ENCODE measurements at places on chromosomes 4 and X.

GRCh38 chr4:74244049-74244448, 64.2 kb upstream of the EPGN start:
- DNase-seq = no peak

- no peak for DNase-seq
These were observed 207.3 kb upstream of the RADX start for GRCh38 chrX:106404512-106404911.

GRCh38 chr4:89284828-89285227, 22.8 kb downstream of the GPRIN3 start:
- peak; percentile 15 for DNase-seq

GRCh38 chrX:40103565-40104323, 6.0 kb upstream of the BCOR start:
- no peak for DNase-seq

DNA sequence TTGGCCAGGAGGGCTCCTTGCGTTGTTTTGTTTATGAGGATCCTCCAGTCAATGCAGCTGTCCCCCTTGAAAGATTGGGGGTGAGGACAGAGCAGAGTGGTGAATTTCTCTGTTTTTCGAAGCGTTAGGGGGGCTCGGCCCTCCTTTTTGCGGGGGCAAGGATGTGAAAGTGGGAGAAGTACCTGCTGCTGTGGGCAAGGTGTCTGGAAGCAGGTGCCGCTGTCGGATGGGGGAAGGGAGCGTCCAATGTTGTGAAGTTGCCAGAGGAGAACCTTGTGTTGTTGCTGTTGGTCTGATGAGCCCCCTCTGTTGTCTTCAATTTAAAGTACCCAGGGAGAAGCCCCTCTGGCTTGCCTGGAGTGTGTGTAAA, 613 bp downstream of the GLRB start:
- no peak for DNase-seq

DNA sequence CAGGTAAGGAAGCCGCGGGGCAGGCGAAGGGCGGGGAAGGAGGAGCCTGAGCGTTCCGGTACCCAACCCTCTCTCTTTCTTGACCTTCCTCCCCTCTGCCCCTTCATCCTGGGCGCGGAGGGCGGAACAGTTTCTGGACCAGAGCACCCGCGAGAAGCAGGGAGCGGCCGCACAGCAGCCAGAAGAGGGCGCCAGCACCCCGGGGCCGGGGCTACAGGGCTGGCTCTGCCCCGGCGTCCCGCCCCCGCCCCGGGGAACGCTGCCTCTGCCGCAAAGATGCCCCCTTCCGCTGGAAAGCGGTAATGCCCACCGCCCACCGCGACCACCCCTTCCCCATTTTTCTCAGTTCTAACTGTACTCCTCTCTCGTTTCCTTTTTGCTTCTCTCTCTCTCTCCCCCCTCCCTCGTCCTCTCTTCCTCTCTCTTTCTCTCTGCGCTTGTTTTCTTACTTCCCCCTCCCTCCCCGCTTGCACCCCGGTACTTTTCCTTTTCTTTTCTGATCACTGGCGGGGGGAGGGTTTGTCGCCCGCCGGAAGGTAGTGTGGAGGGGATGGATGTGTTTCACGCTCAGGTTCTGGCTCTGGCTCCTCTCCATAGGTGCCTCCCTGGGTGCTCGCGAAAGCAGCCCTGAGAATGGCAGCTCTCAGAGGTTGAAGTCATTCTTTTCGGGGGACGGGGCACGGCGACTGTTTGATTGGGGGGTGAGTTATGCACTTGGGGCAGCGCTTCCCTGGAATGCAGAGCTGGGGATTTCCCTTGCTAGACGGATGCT, 13.1 kb upstream of the PRDM8 start:
- DNase-seq = peak; percentile 64

- no peak for DNase-seq
These were observed 75.4 kb downstream of the DCHS2 start for GRCh38 chr4:154416190-154416547.

GRCh38 chr4:108445716-108446115, 174.7 kb upstream of the RPL34 start:
- DNase-seq = no peak

GRCh38 chr4:52192721-52193135, 141.6 kb downstream of the SPATA18 start:
- no peak for DNase-seq

DNA sequence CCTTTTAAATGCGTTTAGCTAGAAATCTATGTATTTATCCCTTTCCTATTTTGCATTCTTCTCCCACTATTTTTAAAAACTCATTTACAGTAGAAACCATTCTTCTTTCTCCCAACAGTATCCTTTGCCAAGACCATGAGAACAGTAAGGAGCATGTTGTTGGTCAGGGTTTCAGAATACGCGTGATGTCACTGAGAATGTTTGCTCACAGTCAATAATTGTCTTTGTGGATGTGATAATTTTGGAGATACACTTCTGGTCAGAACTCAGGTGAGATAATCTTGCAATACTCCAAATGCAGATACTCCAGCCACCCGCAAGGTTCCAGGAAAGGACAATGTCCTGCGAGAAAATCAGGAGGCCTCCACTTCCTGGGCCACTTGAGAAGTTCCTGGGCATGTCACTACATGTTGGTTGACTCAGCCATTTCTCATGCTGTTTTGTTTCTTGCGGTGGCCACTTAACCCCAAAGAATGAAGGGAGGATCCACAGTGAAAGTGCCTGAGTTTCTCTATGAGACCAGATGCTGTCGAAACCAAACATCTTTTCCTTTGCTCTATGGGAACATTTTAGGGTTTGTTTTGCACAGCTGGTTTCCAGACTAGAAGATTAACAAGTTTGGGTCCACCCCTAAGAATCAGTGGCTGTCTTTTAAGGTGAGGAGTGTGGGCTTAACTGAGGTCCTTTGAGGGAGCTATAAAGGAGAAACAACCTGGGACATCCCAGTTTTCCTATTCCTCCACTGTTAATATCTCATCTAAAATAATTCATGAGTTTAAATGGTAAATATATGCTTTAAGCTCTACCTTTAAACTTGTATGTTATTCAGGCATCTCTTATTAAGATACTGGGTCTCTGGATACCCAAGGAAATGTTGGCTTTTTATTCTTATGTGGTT, 116.0 kb downstream of the SOWAHB start:
- DNase-seq = peak; percentile 88

DNA sequence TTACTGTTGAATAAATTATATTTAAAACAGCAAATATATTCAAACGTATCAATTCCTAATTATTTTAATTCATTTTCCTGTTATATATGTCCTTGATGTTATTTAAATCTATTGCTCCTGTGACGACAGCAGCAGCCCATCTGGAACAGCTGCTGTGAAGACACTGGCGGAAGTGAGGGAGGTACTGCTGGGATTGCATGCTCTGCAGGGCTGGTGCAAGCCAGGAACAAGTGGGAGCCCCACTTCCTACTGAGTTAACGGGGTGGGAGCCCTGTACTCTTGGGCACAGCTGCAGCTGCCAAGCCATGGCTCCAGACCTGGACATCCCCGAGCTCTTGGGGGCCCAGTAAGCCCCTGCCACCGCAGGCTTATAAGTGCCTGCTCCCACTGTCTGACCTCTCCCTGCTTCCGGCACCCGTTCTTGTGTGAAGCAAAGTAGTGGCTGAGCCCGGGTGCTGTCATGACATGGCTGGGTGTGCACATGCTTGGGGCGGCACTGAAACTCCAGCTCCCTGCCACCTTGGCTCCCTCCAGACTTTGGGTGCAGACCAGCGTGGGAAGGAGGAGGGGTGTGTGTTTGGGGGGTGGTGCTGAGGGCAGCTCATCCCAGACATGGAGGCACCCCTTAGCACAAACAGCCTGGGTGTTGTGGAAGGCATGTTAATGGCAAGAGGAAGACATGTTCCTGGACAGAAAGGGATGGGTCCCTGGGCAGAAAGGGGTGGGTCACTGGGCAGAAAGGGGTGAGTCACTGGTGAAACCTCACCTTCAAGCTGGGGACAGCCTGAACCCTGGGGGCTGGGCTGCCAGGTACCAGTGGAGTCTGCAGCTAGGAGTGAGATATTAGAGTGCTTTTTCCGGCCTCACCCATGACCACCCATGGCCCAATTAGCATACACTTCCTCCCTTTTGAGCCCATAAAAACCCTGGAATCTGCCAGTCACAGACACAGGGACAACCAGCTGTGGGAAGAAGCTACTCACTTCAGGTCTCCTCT, 1981.3 kb upstream of the IGFBP7 start:
- DNase-seq = peak; percentile 5

- DNase-seq = no peak
These were observed 32.7 kb downstream of the TMSB4X start for GRCh38 chrX:13007519-13008188.

- no peak for DNase-seq
These were observed 51.2 kb downstream of the HMX1 start for GRCh38 chr4:8820178-8821102.

DNA sequence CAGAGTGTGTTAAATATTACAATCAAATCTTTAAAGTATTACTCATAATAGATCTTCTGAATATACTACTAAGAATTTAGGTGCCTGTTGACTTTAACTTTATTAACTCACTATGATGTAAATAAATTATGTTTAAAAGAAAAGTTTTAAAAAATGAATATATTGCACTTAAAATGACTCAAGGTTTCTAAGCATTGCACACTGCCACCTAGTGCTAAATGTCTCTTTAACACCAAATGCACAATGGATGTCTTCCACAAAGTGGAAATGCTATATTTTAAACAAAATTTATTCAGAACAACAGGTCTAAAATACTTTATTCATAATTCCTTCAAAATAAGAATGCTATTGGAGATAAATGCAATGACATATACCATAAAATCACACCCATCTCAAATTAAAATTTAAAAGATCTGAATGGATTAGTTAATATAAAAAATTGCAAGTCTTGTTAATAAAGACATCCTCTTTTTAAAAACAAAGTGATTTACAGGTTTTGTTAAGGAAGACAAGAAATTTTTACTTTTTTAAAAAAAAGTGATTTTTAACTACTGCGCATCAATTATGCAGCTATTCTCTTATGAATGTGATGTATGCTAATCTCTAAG, 5.5 kb downstream of the INPP4B start:
- DNase-seq = peak; percentile 16

DNA sequence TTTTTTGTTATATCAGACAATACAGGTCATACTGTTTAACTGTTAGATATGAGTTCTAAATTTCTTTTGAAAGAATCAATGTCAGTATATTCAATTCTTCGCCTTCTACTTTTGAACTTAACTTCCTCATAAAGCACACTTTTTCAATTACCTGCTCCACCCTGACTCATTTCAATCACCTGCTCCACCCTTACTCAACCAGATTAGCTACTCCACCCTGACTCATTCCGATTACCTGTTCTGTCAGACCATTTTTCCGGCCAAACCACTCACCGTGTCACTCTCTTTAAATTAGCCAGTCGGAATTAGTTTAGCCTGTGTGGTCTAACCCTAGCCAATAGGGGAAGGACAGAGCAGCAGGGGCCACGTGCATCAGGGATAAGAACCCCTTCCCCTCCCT, 751.8 kb upstream of the POU3F4 start:
- DNase-seq = no peak

DNA sequence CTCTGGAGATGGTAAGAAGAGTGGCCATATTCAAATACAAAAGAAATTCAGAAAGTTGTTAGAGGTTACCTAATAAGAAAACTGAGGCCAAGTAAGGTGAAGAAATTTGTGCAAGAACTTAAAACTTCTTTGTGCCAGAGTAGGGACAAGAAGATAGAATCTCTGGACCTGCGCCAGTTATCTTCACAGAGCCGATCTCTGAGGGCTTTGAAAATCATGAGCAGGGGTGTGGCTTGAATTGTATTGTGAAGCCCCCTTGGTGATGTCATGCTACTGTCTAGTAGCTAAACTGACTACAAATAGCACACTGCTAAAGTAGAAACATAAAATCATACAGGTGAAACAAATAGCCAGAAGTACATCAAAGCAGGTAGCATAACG, 184.6 kb downstream of the UGT8 start:
- DNase-seq = no peak

- no peak for DNase-seq
These were observed 377.2 kb upstream of the ANXA10 start for GRCh38 chr4:167715176-167715575.

- DNase-seq = no peak
These were observed 2.9 kb upstream of the ADH6 start for GRCh38 chr4:99221980-99222379.

DNA sequence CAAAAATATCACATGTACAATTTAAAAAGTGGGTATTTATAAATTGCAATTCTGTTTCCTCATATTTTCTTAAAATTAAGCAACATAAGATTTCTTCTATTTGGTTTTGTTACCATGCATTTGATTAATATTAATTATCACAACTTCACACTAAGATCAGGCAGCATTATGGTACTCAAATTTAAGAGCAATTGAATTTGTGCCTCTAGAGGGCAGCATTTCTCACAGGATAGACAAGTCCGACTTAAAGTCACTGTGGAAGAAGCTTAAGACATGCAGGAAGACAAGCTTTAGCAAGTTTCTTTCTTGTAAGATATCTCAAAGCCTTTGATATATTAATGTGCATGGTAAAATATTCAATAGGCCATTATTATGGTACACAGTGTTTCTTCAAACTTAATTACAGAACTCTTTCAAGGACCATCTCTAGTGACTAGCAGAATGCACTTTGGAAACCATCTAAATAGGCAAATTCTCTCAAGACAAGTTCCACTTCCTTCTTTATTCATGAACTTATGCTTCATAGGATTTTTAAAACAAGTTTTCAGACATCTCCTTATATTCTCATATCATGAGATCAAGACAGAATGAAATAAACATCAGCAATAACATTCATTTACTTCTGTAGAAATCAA, 35.0 kb downstream of the FBXW7 start:
- peak; percentile 65 for DNase-seq

DNA sequence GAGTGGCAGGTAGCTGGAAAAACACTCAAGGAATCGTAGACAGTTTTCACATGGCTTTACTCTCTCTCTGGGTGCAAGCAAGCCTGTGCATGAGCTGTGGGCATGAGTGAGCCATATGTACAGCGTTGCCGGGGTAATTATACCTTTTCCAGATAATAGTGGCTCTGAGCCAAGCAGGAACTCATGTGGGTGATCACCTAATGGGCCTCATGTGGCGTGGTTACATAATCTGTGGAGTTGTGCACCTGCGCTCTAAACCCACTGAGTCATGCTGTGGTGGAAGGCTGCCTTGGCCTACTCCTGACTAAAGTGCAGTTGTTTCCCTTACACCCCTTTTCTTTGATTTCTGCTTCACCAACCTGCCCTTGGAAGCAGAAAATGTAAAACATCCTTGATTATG, 1564.5 kb upstream of the PCDH10 start:
- no peak for DNase-seq

- no peak for DNase-seq
These were observed 28.2 kb downstream of the CHIC2 start for GRCh38 chr4:54036184-54036583.

DNA sequence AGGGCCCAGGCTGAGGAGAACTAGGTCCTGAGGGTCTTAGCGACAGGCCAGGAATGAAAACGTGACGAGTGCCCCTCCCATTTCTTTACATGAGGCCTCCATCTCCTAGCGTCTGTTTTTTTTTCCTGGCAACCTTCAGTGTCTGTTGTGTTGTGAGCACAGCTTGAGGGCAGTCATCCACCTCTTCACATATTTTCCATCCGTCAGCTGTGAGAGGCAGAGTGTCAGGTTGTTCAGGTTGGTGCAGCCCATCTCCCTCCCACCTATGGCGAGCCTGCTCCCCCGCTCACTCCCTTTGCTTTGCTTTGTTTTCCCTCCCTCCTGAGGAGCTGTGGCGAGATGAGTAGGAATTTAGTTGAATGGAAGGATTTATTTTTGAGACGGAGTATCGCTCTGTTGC, 51.7 kb upstream of the CHRNA9 start:
- no peak for DNase-seq

- peak; percentile 11 for DNase-seq
These were observed 412.3 kb downstream of the PDGFC start for GRCh38 chr4:156559346-156559745.

- DNase-seq = no peak
These were observed 140.6 kb upstream of the GPC4 start for GRCh38 chrX:133555782-133556458.

GRCh38 chr4:20916106-20916505, 215.8 kb downstream of the PACRGL start:
- no peak for DNase-seq
